ENCODE measurements at places on chromosomes 1 and 21.

- no peak for DNase-seq
Observed at GRCh38 chr1:51819810-51820209, 58.7 kb downstream of the NRDC start.

GRCh38 chr1:53498555-53499131, 39.4 kb downstream of the DMRTB1 start:
- DNase-seq = no peak

DNA sequence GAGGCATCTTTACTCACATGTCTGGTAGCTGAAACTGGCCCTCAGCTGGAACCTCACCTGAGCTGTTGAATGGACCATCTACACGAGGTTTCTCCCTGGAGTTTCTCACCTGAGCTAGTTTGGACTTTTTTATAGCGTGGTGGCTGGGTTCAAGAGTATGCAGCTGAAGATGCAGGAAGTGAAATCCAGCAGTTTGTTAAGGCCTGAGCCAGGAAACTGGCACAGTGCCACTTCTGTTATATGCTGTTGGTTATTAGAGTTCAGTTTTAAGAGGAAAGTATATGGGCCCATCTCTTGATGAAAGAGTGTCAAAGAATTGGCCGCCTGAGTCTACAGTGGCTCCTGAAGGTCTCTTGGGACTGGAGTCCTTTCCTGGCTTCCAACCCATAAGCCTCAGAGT, 35.6 kb downstream of the STUM start:
- no peak for DNase-seq

GRCh38 chr21:42839271-42840231, 39.8 kb downstream of the WDR4 start:
- DNase-seq = peak; percentile 2

GRCh38 chr1:75730432-75730831, 5.9 kb downstream of the ACADM start:
- no peak for DNase-seq

DNA sequence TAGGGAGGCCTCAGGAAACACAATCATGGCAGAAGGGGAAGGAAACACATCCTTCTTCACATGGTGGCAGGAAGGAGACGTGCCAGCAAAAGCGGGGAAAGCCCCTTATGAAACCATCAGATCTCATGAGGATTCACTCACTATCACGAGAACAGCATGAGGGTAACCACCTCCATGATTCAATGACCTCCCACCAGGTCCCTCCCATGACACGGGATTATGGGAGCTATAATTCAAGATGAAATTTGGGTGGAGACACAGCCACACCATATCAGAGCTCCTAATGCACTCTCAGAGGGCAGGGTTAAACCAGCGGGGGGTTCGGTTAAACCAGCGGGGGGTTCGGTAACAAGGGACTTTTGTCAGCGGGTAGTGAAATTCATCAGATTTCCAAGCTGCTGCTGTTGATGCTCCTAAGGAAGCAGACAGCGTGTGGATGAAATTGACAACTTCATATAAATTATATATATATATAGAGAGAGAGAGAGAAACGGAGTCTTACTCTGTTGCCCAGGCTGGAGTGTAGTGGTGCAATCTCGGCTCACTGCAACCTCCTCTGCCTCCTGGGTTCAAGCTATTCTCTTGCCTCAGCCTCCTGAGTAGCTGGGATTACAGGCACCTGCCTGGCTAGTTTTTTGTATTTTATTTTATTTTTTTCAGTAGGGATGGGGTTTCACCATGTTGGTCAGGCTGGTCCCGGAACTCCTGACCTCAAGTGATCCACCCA, 4.2 kb downstream of the CSTB start:
- DNase-seq = no peak

- DNase-seq = peak; percentile 46
Observed at GRCh38 chr1:154557939-154558719, at the start of gene UBE2Q1. Gene UBE2Q1 (minus strand): TSS chr1:154558662. CDS start chr1:154558553, 109 bp downstream.

DNA sequence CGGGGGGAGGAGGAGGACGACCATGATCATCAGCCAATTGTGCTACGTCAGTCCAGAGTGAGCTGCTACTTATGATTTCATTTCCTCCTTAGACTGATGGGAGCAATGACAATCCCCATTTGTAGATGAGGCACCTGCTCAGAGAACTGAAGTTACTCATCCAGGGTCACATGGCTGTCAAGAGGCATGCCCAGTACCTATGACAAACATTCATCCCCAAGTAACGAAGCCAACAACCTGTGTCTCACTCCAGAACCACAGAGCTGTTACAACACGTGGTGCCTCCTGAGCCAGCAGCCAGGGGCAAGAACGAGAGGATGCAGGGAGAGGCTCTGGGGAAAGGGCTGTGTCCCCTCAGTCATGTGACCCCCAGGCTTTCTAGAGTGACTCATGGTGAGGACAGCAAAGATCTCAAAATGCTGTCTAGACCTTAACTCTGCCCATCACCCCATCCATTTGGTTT, 93.6 kb downstream of the SIM2 start:
- peak; percentile 21 for DNase-seq

DNA sequence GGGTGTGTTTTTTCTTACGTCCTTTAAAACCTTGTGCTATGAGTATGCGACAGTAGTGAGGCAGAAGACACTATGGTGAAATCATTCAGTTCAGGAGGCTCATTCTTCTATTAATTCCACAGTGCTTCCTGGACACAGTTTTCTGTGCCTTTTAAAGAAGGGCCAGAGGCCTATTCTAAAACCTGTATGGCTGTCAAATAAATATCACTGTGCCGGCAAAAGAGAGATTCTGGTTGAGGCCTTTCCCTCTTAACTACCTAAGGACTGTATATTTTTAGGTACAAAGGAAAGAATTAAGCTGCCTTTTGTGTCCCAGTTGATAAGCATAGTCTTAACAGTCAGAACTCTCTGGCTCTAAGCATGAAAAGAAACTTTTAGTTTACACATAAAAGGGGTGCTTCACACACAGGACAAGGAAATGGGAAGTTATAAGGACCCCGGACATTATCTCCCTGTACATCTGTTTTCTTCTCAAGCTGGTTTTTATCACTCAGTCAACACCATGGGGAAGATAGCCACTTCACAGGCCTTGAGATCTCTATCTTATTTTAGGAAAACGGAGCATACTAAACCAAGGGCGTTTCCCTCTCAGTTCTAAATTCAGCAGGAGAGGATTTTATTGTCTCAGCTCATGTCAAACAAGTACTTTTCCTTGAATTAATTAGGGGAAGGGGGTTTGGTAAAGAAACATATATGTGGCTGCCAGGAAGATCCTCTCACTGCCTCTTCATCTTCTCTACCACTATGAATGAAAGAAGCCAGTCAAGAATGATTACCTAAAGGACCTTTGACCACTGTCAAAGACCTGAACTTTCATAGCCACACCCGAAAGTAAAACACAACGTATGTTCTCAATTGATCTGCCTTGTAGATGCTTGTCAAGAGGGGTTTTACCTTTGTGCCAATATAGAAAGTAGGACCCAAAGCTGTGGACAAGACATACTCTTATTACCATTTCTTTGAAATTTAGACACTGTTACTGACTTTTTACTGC, 71.4 kb upstream of the HSPA13 start:
- no peak for DNase-seq

DNA sequence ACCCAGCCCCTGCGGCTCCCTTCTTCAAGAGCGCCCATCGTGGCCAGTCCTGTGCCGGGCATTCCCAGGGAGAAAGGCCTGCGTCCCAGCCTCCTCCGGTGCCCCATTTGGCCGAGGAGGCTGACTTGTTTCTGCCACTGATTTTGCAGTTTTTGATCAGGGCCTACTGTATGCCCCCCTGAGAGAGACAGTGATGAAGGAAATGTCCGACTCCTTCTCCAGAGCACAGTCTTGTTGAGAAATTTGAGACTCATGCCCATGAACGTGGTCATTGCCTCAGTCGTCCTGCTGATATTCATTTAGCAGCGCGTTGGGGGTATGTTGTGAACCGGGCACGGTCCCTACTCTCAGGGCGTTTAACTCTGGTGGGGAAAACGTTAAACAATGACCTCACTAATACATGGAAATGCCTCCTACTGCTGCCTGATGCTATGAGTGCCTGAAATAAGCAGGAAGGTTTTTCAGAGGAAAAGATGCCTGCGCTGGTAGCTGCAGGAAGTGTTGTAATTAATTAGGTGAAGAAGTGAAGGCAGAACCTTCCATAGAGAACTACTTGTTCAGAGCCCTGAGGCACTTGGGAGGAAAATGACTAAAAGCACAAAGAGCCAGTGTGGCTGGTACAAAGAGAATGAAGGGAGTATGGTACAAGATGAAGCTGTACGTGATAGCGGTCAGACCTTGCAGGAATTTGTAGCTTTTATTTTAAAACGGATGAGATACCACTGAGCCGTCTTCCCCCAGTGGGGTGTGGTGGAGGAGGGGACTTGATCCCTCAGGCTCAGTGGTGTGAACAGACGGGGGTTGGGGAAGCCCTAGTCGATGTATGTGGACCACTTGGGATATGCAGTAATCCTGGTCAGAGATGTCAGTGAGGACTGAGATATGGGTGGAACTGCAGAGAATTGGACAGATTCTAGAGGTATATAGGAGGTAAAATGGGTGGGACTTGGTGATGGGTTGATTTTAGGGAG, 730 bp downstream of the ZCCHC17 start:
- no peak for DNase-seq

- no peak for DNase-seq
Observed at GRCh38 chr1:151537112-151537511, 3.0 kb upstream of the TUFT1 start.

GRCh38 chr1:182635871-182636270, 31.7 kb upstream of the RGS16 start:
- DNase-seq = no peak

GRCh38 chr1:57188168-57188567, 222.4 kb upstream of the C8B start:
- DNase-seq = no peak

GRCh38 chr1:31238986-31239613, 587 bp downstream of the NKAIN1 start:
- peak; percentile 8 for DNase-seq

DNA sequence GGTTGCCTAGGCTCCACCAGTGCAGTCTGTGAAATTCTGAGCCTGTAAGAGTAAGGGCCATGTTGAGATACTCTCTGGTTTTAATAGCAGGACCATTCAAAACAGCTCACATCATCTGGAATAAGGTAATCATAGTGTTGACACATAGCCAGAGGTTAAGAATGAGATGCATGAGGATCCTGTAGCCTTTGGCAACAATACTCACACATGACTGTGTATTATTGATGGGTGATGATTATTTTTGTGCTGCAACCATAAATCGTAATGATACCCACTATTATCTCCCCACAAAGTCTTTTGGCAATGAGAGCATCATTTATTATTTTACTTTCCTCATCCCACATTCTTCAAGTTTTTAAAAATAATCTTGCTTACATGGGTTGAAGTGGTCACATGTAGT, 35.5 kb downstream of the KCNK2 start:
- no peak for DNase-seq

DNA sequence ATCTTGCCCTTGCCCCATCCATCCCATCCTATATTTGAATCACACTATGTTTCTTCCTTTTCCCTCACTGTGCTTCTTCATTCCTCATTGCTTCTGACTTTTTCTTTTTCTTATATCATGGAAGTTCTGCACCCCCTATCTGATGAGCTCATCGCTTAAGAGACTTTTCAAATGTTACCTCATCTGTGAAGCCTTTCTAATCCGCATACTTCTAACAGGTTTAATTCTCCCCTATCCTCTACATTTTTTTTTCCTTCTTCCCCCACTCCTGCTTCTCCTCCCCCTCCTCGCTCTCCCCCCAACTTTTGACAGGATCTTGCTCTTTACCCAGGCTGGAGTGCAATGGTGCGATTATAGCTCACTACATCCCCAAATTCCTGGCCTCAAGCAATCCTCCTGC, 39.5 kb downstream of the OSBPL9 start:
- no peak for DNase-seq

DNA sequence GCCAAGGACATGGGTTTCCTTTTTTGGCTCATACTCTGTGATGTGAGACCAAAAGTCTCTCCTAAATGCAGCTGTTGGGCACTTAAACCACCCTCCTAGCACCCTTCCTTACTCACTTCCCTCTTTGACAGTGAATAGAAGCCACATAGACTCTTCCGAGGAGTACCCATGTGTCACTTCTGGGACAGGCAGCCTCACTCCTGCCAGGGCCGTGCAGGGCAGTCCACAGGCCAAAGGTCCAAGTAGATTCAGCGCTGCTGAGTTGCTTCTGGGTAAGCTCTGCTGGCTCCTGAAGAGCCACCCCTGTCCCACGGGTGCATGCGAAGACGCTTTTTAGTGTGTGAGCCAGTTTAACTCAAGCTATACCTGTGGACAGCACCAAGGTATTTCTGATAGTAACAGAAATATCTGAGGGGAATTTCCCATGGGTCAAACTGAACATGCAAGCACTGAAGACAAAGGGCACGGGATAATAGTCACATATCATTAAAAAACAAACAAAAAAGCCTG, 36.8 kb upstream of the BMP8B start:
- no peak for DNase-seq

GRCh38 chr1:1203561-1204424, 2.6 kb downstream of the TNFRSF18 start:
- peak; percentile 3 for DNase-seq

DNA sequence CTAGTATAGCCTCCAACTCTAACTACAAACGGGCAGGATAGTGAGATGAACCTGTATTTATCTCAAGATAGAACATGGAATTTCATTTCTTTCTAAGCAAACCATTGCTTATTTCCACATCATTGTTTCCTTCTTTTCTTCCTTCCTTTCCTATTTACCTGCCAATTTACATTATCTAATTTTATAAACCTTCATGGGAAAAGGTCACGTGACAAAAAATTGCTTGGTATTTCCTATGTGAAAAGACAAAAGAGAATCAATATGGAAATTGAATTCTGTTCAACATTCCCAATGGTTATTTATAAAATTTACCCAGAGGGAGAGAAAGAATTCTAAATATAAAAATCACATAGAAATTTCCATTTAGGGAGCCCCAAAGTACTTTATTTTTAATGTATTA, 22.4 kb upstream of the RBM15 start:
- DNase-seq = no peak

- no peak for DNase-seq
Observed at GRCh38 chr21:17693801-17694200, 81.1 kb upstream of the BTG3 start.

DNA sequence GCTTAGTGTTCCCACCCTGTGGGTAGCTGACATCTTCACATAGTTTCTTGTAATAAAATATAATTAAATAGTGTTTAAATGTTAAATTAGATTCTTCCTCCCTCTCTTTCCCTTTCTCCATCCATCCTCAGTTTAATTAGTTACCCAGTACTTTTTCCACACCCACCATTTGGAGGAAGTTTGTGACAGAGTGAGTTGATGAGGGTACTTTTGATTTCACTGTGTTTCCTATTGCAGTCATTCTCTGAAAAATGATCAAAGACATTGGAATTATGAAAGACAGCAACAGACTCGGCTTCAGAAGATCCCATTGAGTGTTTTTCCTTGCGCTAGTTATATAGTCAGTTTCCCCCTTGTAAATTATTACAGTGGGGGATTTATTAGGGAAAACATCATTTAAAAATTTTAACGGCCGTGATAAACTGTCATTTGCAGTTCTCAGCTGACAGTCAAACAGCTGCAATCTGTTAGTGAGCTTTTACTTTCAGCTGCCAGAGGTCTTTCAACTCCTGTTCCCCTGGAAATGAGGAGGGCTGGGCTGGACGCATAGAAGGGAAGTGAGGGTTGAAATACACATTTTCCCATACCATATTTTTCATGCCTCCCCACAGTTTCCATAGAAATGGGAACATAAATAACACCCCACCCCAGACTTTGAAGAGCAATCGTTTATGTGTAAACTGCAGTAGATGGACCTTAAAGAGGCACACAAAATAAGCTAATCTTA, 61.3 kb upstream of the CACYBP start:
- no peak for DNase-seq
